ENCODE measurements at places on chromosomes 7 and 10.
A peak's percentile ranks its signal among the peaks of the same experiment; 100 is the strongest.

DNA sequence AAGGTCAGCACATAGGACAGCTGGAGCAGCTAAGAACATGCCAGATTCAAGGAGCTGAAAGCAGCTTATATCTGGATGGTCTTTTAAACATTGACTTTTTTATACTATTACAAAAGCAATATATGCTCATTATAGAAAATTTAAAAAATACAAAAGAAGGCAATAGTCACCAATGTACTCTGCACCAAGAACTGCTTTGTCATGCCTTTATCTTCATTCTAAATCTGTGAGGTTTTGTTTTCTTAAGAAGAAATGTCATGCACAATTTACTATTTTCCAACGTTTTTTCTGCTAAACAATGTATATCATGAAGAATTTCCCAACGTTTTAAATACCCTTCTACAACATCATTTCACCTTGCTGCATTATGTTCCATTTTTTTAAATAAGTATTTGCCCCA is 2.8 kb downstream of the LIPM start:
- H3K27me3 ChIP-seq: no peaks in the 10 kb centered on the region
- peaks cover 5% of the 10 kb centered on the region for H3K4me1 ChIP-seq
- no peak overlapping the region for H3K4me3 ChIP-seq

GRCh38 chr7:90749262-90749661 is 153.1 kb downstream of the CDK14 start:
- no peaks in the 10 kb centered on the region for H3K27me3 ChIP-seq
- no peak for DNase-seq
- peaks cover 57% of the 10 kb centered on the region for H3K36me3 ChIP-seq
- peaks cover 58% of the 10 kb centered on the region for H3K4me1 ChIP-seq

DNA sequence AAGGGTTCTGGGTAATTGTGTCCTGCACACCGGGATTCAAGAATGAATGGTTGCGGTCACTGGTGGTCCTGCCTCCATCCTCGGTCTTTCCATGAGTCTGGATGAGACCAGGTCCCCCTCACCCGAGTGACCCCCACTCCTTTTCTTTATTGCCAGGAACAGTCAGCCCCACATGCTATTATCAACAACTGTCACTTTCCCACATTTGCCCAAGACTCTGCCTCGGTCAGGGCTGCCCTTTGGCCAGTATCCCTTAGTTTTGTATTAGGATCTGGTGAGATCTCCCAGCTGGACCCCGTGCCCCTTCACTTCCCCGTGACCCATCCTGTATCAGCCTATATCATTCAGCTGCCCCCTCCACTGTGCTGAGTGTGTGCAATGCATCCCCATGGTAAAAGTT is 288.3 kb downstream of the ADARB2 start:
- H3K27ac ChIP-seq: no peak overlapping the region
- no peaks in the 10 kb centered on the region for H3K27me3 ChIP-seq
- no peak for DNase-seq
- no peak overlapping the region for H3K4me3 ChIP-seq
- peaks cover 22% of the 10 kb centered on the region for H3K4me1 ChIP-seq
- no peaks in the 10 kb centered on the region for H3K36me3 ChIP-seq

- H3K27me3 ChIP-seq: peaks cover 61% of the 10 kb centered on the region
- H3K36me3 ChIP-seq: no peaks in the 10 kb centered on the region
- H3K27ac ChIP-seq: no peak overlapping the region
- no peak for DNase-seq
These were observed 16.2 kb downstream of the CTBP2 start for GRCh38 chr10:125144206-125144605.

- H3K36me3 ChIP-seq: no peaks in the 10 kb centered on the region
- H3K4me3 ChIP-seq: no peak overlapping the region
- H3K27me3 ChIP-seq: no peaks in the 10 kb centered on the region
- no peaks in the 10 kb centered on the region for H3K4me1 ChIP-seq
- H3K27ac ChIP-seq: no peak overlapping the region
These were observed 1257.8 kb upstream of the SORCS1 start for GRCh38 chr10:108422286-108422685.

DNA sequence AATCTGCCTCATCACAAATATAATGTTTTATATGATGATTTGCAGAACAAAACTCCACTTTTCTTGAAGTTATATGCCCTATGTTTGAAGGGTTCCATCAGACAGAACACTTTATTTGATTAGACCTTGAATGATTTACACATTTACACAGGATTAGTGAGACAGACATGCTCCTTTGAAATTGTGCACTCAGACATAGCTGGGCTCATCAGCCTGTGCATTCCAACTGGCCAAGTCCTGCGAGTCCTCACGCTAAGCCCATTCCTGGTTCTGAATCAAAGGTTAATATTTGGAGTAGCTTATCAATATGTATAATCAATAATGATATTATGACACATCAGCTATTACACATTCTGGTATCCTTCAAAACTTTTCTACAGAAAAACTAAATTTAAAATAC is 173.6 kb downstream of the MBL2 start:
- H3K27ac ChIP-seq: no peak overlapping the region
- no peak for DNase-seq
- no peaks in the 10 kb centered on the region for H3K27me3 ChIP-seq
- no peaks in the 10 kb centered on the region for H3K36me3 ChIP-seq
- H3K4me1 ChIP-seq: no peaks in the 10 kb centered on the region

DNA sequence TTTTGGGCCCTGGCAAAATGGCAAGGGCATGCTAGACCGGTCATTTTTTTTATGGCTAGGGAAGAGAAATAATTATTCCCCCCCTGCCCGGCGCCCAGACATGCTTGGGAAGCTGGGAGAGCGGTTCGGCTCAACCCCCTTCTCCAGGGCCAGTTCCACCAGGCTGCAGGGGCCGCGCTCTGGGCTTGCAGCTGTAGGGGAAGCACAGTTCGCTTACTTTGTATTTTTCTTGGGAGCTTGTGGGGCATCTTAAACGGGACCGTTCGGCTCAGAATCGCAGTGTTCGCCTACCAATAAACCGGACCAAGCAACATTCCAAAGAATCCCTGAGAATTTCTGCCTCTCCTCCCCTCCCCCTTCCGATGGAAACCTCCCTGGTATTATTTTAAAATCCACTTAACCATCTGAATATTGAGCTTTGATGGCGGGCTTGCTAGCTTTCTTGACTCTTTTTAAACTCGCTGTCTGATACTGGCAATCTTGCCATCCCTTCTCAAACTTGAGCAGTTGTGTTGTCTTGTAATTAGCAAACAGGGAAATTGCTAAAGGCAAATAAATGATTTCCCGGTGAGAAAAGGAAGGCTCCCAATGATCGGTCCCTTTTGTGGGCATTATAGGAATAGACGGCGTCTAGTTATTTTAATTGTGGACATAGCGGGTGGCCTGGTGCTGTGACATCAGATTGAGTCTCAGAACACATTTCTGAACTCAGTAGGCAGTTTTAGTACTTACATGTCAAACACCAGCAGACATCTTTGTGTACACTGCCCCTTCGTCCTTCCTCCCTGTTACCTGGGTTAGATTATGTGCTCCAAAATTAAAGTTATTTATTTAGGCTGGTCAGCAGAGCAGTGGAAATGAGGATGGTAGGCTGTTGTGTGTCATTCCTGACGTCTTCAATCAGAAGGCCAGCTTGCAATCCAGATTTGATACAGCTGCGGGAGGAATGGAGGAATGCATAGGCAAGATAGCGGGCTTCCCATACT is 3.4 kb downstream of the TCF7L2 start:
- peaks cover 61% of the 10 kb centered on the region for H3K27me3 ChIP-seq
- H3K4me1 ChIP-seq: peaks cover 25% of the 10 kb centered on the region
- H3K4me3 ChIP-seq: peak overlapping the region; percentile 76
- no peak for DNase-seq

- H3K27ac ChIP-seq: no peak overlapping the region
- H3K4me1 ChIP-seq: no peaks in the 10 kb centered on the region
- H3K27me3 ChIP-seq: no peaks in the 10 kb centered on the region
- no peak overlapping the region for H3K4me3 ChIP-seq
- H3K36me3 ChIP-seq: no peaks in the 10 kb centered on the region
These were observed 477.0 kb downstream of the GFRA1 start for GRCh38 chr10:115795964-115796363.

DNA sequence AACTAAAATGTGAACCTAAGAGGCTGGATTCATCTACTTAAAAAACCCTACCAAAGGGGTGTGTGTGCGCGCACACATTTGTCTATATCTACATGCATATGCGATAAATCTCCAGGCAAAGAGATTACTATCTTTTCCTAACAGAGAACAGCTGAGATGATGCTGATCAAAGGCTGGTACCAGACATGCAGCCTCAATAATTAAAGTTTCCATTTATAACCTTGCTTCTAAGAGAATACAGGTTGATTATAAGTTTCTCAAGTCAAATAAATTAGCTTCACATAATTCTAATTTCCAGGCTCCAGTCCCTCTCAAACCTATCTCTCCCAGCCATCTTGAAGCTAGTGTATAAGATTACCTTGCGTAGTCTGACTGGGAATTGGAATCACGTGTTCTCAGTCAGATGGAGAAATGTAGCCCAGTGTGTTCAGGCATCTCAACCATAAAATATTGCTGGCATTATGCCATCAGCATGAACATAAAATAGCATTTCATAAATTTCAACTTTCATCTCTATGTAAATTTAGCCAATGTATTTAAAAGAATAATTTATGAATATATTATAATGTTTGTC is 1062.0 kb downstream of the XPNPEP1 start:
- no peaks in the 10 kb centered on the region for H3K36me3 ChIP-seq
- H3K27me3 ChIP-seq: no peaks in the 10 kb centered on the region

GRCh38 chr10:121845044-121845784 is 82.6 kb downstream of the ATE1 start:
- peaks cover 42% of the 10 kb centered on the region for H3K36me3 ChIP-seq
- no peak overlapping the region for H3K27ac ChIP-seq
- no peaks in the 10 kb centered on the region for H3K4me1 ChIP-seq
- H3K4me3 ChIP-seq: no peak overlapping the region
- no peaks in the 10 kb centered on the region for H3K27me3 ChIP-seq
- DNase-seq: no peak

- no peak overlapping the region for H3K27ac ChIP-seq
- H3K27me3 ChIP-seq: peaks cover 18% of the 10 kb centered on the region
- H3K4me3 ChIP-seq: no peak overlapping the region
- H3K4me1 ChIP-seq: peaks cover 2% of the 10 kb centered on the region
- no peak for DNase-seq
These were observed 45.8 kb downstream of the OAT start for GRCh38 chr10:124372899-124373298.

DNA sequence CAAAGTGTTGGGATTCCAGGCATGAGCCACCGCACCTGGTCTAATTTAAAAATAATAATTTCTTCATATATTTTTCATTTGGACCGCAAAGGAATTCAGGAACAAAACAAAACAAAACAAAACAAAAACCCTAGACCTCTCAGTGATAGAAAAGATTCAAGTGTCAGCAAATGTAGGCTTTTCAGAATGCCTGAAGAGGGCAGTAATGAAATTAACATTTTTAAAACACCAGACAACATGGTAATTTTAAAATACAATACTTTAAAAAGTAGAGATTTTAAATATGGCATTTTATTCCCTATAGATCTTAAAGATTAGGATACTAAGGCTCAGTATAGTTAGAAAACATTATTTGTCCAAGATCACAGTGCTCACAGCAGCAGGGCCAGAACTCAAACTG is 36.6 kb downstream of the DNMBP start:
- H3K27ac ChIP-seq: peak overlapping the region; percentile 77
- peaks cover 49% of the 10 kb centered on the region for H3K4me1 ChIP-seq
- H3K36me3 ChIP-seq: peaks cover 30% of the 10 kb centered on the region
- H3K4me3 ChIP-seq: no peak overlapping the region
- no peak for DNase-seq

- no peaks in the 10 kb centered on the region for H3K27me3 ChIP-seq
- DNase-seq: no peak
- no peaks in the 10 kb centered on the region for H3K4me1 ChIP-seq
- H3K27ac ChIP-seq: no peak overlapping the region
These were observed 37.2 kb upstream of the ABCB5 start for GRCh38 chr7:20578257-20578771.

GRCh38 chr7:7157887-7158271 is 24.5 kb upstream of the C1GALT1 start:
- peaks cover 55% of the 10 kb centered on the region for H3K4me1 ChIP-seq
- peak overlapping the region; percentile 88 for H3K4me3 ChIP-seq
- no peaks in the 10 kb centered on the region for H3K27me3 ChIP-seq
- peak overlapping the region; percentile 95 for H3K27ac ChIP-seq

GRCh38 chr7:71995111-71995510 is 417.0 kb downstream of the CALN1 start:
- no peak overlapping the region for H3K4me3 ChIP-seq
- no peak overlapping the region for H3K27ac ChIP-seq
- no peaks in the 10 kb centered on the region for H3K36me3 ChIP-seq

DNA sequence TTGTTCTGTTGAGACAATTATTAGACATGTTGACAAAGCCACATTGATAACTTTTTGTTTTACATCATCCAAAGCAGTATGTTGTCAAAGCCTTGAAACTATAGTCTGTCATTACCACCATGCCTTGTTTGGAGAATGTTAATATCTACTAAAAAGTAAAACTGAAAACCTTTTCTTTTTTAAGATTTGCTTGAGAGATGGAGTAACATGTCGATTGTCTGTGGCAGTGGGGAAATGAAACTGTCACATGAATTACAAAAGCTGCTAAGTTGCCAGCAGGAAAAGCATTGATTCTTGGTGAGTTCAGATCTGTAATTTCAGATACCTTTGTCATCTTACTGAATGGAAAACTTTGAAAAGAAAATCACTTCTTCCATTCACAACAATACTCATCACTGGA is 69.1 kb downstream of the TFPI2 start:
- no peak overlapping the region for H3K27ac ChIP-seq
- H3K4me3 ChIP-seq: no peak overlapping the region
- H3K4me1 ChIP-seq: no peaks in the 10 kb centered on the region
- no peak for DNase-seq

GRCh38 chr7:26584326-26584725 is 280.1 kb downstream of the SKAP2 start:
- no peak for DNase-seq
- peaks cover 24% of the 10 kb centered on the region for H3K27me3 ChIP-seq
- H3K4me3 ChIP-seq: no peak overlapping the region
- no peak overlapping the region for H3K27ac ChIP-seq

DNA sequence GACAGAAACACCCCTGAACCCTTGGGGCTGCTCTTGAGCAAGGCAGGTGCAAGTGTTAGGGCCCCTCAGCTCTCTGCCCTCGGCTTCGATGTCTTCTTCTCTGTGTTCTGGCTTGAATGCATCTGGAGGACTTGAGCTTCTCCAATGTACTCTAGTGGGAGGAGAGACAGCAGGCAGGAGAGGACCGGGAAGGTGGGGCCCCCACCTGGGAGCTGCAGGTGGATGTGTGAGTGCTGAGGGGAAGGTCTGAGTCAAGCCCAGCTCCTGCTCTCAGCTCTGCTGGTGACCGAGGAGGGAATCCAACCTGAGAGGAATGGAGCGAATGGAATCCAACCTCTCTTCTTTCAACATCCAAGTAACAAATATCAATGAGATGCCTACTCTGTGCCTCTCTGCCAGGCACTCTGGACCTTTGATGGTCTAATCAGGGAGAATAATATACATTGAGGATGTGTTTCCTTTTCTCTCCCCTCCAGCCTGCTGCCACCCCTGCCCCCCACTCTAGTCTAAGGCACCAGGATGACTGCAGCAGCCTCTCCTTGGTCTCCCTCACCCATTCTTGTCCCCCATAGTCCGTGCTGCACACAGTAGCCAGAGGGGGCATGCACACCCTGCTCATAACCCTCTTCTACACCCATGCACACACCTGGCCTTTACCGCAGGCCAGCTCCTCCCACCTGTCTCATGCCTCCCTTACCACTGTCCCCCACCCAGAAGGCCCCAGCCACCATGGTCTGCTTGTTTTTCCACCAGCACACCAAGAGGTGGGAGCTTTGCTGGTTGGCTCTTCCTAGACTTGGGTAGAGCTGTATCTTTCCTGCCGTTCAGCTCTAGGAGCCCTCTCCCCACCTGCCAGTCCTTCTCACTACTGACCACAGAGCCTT is 13.6 kb downstream of the TBATA start:
- H3K27me3 ChIP-seq: no peaks in the 10 kb centered on the region
- no peaks in the 10 kb centered on the region for H3K4me1 ChIP-seq

Data from activated B cell treated with CpG ODN at 0.5 μM for 24 hours (primary cell).